Erythroblast (primary cell): ENCODE measurements at places on chromosomes 2 and 18.

GRCh38 chr2:17753803-17754663 is at the start of the genes GEN1 and SMC6:
Gene GEN1 (plus strand): TSS chr2:17754138. CDS start chr2:17759944, 5,806 bp downstream.
Gene SMC6 (minus strand): TSS chr2:17753810. CDS start chr2:17745946, 7,864 bp downstream.
- peak; percentile 94 for DNase-seq

GRCh38 chr2:9103663-9104277 is 100.3 kb upstream of the MBOAT2 start:
- no peak for DNase-seq

DNA sequence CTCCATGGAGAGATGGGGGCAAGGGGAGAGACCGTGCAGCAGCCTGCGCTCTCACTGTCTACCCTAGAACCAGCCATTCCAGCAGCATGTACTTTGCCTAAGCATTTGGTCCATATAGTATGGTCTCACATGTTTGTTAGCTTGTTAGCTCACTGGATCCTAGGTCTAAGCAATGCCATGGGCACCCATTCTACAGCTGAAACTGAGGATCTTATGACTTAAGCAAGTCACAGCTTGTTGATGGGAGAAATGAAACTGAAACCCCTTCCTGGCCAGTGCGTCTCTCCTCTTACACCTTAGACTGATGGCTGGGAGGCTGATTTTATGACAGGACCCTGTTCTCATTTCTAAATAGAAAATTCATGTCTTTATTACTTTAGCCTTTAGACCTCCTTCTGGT is 90.1 kb downstream of the EPAS1 start:
- DNase-seq = no peak

DNA sequence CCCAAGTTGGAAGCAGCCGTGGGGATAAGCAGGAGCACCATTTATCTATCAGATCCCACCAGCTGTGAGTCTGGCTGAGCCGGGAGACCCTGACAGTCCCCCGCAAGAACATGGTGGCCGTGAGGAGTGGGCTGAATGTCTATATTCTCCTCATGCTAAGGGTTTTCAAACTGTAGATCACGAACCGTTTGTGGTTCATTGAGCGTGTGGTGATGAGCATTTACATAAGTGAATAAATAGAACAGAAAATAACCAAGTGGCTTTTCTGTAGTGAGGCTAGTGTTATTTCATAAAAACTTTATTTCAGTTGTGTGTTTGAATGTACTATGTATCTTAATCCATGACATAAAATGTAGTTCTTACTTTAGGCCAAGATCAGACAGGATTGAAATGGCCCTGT is 190.2 kb upstream of the APCDD1 start:
- DNase-seq = no peak

DNA sequence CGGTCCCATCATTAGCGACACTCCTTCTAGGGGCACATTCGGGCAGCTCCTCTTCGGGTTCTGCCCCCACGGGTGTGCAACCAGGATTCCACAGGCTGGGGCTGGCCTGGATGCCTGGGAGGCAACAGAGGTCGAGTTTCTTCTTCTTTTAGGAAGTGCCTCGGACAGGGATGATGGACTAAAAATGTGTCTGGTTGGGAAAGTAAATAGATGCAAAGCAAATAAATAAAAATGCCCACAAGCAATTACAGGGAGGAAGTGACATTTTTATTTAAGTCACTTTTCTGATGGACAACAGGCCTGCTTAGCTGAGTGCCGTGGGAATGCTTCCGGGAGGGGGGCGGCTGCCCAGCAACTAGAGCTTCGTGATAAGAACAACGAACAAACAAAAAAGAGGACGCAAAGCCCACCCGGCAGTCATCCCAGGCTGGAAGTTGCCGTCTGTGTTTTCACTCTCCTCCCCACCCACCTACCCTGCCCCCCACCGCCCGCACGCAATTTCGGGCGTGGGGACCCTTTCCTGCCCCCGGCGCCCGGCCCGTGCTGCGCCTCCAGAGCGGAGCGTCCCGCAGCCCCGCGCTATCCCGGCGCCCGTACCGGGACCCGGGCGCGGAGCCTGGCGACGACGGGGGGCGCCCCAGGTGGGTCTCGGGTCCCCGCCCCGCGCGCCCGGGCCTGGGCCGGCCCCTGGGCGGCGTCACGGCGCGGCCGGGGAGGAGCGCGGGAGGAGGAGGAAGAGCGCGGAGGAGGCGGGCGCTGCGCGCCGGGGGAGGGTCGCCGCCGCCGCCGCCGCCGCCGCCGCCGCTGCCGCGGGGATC is 412 bp upstream of the NCK2 start:
- DNase-seq = peak; percentile 37

GRCh38 chr2:126936219-126936723 is 37.6 kb downstream of the TEX51 start:
- DNase-seq = no peak

DNA sequence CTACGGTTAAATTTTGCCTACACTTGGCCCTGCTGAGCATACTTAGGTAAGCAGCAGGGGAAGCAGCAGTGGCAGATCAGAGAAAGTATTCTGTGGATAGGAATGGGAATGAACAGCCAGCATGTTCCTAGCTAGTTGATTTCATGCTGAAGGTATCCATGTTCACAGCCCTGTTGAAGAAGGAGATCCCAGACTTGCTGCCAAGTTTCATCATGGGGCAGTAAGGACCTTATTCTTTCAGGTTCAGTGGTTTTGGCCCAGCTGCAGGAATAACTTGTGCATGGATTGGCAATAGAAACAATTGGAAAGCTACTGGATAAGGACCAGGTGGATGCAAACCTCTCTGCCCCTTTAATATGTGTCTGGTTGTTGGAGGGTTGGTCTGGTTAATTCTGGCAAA is 98.2 kb upstream of the TMEM178A start:
- DNase-seq = no peak

- DNase-seq = no peak
Observed at GRCh38 chr2:126846241-126846640, 52.4 kb upstream of the TEX51 start.

GRCh38 chr2:165888171-165888570 is 65.4 kb downstream of the TTC21B start:
- no peak for DNase-seq

- DNase-seq = no peak
Observed at GRCh38 chr18:26555804-26556553, 7.6 kb upstream of the KCTD1 start.
